Thymus (tissue), 14 donors: ENCODE measurements at places on chromosomes 4 and X. TPM values are rescaled to one million over a fixed set of nuclear protein-coding genes. Genes with fewer than 3 reads are reported as not detected.

Gene GAGE13
- not detected for total RNA-seq

Gene TCEAL7
- total RNA-seq: 6.1 TPM

Gene TEC
- total RNA-seq: 2.9 TPM

Gene ADAM29
- not detected for total RNA-seq

Gene SHISA3
- total RNA-seq: 0.28 TPM

Gene TNIP2
- 19.7 TPM for total RNA-seq

Gene GAGE12E
- total RNA-seq: not detected

Gene NPNT
- 22.2 TPM for total RNA-seq

Gene PPEF2
- total RNA-seq: under 0.01 TPM

Gene PNMA6E
- total RNA-seq: not detected

Gene PROM1
- 1.1 TPM for total RNA-seq

Gene TLR7
- total RNA-seq: 2.2 TPM

Gene MAN2B2
- 6.7 TPM for total RNA-seq

Gene TMPRSS11B
- 0.05 TPM for total RNA-seq

Gene STAG2
- 147 TPM for total RNA-seq

Gene FREM3
- total RNA-seq: 0.71 TPM

Gene SLC38A5
- total RNA-seq: 8.7 TPM

Gene ATP10D
- total RNA-seq: 7.2 TPM

Gene LETM1
- total RNA-seq: 68.3 TPM

Gene RENBP
- 9.3 TPM for total RNA-seq

Gene SYP
- total RNA-seq: 14.4 TPM

Gene CTAG1A
- not detected for total RNA-seq

Gene ARHGAP36
- total RNA-seq: 1.7 TPM

Gene FDCSP
- total RNA-seq: 7.4 TPM

Gene ZNF185
- 1.5 TPM for total RNA-seq

Gene CDS1
- 2.0 TPM for total RNA-seq

Gene DUSP9
- 1.7 TPM for total RNA-seq

Gene OPN1MW
- total RNA-seq: not detected

Gene DCLK2
- total RNA-seq: 1.1 TPM

Gene AMOT
- total RNA-seq: 3.8 TPM

Gene MAGEA8
- total RNA-seq: not detected

Gene ASB11
- total RNA-seq: 0.05 TPM

Gene NAA10
- total RNA-seq: 41.3 TPM

Gene TMSB15B
- 9.1 TPM for total RNA-seq

Gene FAM184B
- 0.05 TPM for total RNA-seq

Gene ADH1A
- total RNA-seq: 0.19 TPM

Gene MRPS18C
- total RNA-seq: 58.6 TPM

Gene HSD17B13
- 0.14 TPM for total RNA-seq

Gene MAOA
- 0.99 TPM for total RNA-seq

Gene CT45A1
- not detected for total RNA-seq

Gene RAPGEF2
- total RNA-seq: 23.6 TPM

Gene TMPRSS11F
- total RNA-seq: 0.09 TPM

Gene MAGED4
- total RNA-seq: 2.7 TPM

Gene POLN
- total RNA-seq: 1.1 TPM

Gene KLHL5
- 16.0 TPM for total RNA-seq

Gene NR0B1
- 0.38 TPM for total RNA-seq

Gene ZNF732
- 0.42 TPM for total RNA-seq

Gene NUP54
- 73.0 TPM for total RNA-seq

Gene ELF4
- 9.1 TPM for total RNA-seq

Gene TBC1D14
- total RNA-seq: 59.6 TPM
